ENCODE measurements at places on chromosomes 2 and 18.

DNA sequence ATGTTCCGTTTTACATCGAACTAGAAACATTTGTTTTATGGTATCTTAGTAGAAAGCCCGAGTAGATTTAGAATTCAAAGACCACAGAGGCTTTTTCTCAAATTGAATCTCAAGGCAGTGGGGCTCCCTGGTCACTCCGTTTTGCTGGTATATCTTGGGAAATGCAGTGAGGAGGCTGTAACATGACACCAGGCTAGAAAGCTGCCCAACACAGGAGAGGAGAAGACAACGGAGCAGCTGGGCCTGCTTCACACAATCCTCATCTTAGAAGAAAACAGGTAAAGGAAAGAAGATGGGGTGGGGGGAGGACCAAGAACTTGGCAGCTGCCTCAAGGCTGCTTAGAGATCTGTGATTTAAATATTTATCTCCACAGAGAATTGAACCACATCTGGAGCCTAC, 38.3 kb upstream of the EPB41L3 start:
- DNase-seq = no peak

DNA sequence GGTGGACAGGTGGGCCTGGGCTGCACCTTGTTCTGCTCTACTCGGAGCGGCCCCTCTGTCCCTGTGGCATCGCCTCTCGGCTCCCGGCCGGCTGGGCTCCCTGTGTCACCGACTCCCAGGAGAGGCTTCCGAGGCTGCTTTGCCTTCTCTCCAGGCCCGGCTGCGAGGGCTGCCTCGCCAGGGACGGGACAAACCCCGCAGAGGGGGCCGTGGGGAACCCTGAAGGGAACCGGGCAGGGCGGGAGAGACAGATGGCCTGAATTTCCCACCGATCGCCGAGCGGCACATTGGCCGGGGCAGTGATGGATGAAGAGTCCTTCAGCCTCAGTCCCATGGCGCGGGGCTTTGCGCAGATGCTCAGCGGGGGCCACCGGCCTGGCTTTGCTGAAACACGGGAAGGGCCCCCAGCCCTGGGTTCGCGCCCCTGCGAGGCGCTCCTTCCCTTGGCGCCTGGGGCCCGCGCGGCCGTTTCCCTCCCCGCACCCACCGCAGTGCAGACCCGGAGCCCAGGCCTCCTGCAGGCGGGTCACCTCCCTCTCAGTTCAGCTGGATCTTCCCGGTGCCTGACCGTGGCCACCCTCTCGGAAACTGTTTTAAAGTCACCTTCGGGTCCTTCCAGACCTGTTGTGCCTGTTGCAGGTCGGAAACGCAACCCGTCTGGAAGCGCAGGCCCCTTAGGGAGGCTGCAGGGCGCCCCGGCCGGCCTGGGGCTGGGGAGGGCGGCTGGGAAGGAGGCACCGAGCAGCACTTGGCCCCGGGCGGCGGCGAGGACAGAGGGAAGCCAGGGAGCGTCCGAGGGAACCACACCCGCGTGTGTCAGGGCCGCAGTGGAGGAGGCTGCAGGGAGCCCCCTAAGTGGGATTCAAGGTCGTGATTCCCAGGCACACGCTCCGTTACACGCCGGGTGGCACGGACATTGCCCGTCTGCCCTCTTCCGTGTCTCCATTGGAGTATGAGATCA, 341.9 kb upstream of the SALL3 start:
- no peak for DNase-seq

DNA sequence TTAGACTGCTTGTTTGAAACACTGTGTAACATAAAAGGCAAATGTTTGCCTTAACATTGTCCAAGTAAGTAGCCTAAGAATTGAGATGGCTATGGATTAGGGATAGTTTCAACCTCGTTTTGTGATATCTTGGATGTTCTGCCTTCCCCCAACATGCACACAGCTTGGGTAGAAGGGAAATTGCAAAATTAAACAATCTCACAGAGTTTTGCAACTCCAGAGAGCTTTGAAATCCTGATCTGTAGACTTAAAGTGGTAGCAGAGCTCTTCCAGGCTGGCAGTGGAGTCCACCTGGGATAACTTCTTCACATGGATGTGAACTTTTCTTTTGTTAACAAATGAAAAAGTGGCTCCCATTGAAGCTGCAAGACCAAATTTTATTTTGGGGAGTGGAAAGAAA, 59.6 kb downstream of the CHRNA1 start:
- no peak for DNase-seq

DNA sequence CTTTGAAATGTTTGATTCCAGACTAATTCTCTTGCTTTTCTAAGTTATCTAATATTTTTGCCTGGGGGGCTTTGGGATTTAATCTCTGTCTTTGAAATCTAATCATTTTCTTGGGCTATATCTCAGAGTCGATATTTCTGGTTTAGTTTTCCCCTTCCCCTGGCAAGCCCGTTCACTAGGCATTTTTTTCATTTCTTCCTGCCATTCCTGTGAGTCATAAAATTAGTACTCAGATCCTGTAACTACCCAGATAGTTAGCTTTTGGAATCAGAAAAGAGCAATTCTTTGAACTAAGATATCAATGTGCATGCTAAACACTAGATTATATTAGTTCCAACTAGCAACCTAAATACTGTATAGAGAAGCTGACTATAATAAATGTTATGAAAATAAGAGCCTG, 29.4 kb upstream of the RNF149 start:
- DNase-seq = no peak

GRCh38 chr2:237434866-237435311, 20.9 kb upstream of the COL6A3 start:
- DNase-seq = peak; percentile 75

GRCh38 chr2:128530025-128530573, 211.4 kb upstream of the HS6ST1 start:
- no peak for DNase-seq

GRCh38 chr18:46415532-46416252, 241.3 kb downstream of the LOXHD1 start:
- no peak for DNase-seq

GRCh38 chr2:199163613-199164458, 293.9 kb downstream of the SATB2 start:
- no peak for DNase-seq

DNA sequence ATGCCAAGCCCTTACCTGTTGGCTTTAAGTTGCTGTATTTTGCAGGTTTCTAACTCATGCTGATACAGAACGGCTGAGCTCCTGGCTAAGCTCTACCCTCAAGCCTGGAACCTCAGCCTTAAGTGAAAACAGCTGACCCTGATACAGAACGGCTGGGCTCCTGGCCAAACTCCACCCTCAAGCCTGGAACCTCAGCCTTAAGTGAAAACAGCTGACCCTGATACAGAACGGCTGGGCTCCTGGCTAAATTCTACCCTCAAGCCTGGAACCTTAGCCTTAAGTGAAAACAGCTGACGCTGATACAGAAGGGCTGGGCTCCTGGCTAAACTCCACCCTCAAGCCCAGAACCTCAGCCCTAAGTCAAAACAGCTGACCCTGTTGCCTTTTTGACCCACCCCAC, 17.6 kb upstream of the DNER start:
- DNase-seq = no peak

- no peak for DNase-seq
Measured at GRCh38 chr18:77004555-77005380, 127.8 kb downstream of the MBP start.

DNA sequence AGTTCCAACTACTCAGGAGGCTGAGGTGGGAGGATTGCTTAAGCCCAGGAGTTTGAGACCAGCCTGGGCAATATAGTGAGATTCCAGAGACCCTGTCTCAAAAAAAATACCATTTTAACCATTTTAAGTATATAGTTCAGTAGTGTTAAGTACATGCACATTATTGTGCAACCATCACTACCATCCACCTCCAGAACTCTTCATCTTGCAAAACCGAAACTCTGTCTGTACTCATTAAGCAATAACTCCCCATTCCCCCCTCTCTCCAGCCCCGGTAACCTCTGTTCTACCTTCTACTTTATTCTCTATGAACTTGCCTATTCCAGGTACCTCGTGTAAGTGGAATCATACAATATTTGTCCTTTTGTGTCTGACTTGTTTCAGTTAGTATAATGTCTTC, 86.4 kb downstream of the GFPT1 start:
- no peak for DNase-seq

DNA sequence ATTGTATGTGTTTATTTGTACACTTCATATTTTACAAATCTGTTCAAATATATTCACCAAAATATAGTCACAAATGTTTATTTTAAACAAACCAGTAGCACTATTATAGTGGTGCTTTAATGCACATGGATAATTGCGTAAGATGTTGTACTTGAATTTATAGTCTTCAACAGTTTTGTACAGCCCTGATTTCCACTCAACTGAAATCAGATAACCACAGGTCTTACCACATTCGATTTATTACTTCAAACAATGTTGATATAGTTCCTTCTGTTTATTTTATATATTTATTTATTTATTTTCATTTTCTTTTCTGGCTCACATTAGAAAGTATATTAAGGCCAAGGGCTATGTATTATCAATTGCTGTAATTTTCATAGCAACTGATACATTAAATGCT, 99.4 kb upstream of the ZNF804A start:
- DNase-seq = no peak

GRCh38 chr2:188789951-188790350, 184.2 kb upstream of the COL3A1 start:
- DNase-seq = no peak

- DNase-seq = no peak
Measured at GRCh38 chr18:5909125-5909524, 13.8 kb upstream of the TMEM200C start.

DNA sequence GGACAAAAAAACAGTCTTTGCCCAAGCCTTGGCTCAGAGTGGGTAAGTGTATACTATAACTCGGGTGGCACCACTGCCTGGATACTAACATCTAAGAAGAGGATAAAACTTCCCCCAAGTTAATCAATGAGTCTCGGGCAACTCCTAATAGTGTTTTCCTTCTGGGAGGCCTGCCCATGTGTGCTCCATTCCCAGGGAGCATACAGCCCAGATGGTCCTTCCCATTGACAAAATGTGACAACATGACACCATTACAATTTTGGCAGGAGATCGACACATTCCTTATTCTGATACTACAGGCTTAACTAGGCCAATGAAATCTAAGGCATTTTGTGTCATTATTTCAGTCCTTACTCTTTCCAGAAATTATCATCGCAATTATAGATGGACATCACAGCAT, 52.7 kb upstream of the CRIM1 start:
- DNase-seq = no peak

DNA sequence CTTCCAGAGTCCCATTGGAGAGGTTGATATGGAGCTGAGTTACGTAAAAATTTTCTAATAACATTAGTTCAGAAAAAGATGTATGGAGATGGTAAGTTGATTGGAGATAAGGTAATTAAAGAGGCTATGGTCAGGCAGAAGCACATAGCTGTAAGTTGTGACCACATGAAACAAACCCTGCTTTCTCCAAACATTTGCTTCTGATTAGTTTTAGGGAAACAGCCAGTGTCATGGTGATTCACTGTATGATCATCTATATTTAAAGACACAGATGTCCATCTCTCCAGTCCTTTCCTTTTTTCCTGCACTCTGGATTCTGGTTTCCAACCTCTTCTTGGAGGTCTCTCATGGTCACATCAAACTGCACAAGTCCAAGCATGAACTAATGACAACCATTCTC, 1550.8 kb upstream of the PIK3C3 start:
- no peak for DNase-seq

GRCh38 chr2:9029721-9030120, 26.2 kb upstream of the MBOAT2 start:
- no peak for DNase-seq

DNA sequence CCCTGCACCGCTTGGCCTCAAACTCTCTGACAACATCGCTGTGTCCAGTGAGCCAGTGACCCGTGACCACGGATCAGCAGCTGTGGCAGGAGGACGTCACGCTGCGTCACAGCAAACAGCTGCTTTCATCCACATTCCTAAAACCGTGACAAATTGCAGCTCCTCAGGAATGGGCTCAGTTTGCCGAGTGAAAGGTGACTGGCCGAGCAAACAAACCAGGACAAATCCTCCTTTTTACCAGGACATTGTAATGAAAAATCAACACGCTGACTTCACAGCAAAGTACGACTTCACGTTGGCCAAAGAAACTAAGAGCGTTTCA, 57.6 kb downstream of the PXDN start:
- DNase-seq = no peak

DNA sequence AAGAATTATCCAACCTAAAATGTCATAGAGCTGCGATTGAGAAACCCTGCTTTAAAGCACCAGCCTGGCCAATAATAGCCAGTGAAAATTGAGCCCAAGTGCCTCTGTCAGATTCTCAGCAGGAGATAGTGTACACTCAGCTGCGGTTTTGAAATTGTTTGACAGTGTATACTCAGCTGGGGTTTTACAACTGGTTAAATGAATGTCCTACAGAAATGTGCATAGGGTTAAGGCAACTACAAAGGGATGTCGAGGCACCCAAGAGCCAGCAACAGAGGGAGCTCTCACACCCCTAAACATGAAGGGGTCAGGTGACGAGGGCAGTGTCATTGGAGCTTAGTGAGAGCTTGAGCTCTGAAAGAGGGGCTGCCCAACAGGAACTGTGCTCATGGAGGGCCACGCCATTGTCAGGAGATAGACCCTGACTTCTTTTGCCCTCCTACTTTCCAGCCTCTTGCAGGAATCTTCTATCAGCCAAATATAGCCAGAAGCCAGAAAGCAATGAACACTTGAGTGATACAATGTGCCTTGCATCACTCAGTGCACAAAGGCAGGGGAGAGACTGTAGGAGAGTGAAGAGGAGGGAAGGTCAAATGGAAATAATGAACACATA, 15.1 kb downstream of the ACTG2 start:
- DNase-seq = no peak

DNA sequence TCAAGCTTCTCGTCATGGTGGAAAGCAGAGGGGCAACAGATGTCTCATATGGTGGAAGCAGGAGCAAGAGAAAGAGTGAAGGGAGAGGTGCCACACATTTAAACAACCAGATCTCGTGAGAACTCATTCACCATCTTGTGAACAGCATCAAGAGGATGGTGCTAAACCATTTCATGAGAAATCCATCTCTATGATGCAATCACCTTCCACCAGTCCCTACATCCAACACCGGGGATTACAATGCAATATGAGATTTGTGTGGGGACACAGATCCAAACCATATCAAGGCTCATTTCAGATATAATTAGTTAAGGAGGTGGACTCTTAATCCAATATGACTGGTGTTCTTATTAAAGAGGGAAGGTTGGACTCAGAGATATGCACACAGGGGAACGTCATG, 272.8 kb downstream of the KCNS3 start:
- no peak for DNase-seq

DNA sequence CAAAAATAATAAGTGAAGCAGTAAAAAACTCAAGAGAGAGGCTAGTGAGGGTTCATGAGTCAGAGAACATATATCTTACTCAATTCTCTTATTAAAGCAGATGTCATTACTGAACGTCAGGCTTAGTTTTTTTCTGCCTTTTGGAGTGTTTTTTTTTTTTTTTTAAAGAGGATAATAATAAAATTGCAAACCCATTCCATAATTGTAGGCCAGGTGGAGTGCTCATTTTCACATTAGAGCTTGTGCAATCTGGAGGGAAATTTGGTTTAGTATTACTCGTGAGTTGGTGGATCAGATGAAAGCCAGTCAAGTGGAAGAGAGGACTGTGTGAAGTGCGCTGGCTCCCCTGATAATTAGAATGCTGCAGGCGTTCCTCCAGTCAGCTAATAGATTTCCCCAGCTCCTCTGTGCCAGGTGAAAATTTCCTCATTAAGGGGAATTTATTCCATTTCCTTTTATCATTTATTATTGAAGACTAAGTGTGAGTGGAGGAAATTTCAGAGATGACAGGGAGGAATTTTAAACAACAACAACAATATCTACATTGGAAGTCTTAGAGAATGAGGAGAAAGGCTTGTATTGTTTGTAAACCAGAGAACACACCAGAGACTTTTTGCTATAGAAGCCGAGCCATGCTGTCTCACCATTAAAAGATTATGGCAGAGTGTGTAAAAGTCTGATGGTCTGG, 74.6 kb downstream of the CPS1 start:
- DNase-seq = no peak

- DNase-seq = no peak
Measured at GRCh38 chr2:138209009-138209408, 244.7 kb downstream of the HNMT start.
